ENCODE measurements at places on chromosomes 5 and 9.

DNA sequence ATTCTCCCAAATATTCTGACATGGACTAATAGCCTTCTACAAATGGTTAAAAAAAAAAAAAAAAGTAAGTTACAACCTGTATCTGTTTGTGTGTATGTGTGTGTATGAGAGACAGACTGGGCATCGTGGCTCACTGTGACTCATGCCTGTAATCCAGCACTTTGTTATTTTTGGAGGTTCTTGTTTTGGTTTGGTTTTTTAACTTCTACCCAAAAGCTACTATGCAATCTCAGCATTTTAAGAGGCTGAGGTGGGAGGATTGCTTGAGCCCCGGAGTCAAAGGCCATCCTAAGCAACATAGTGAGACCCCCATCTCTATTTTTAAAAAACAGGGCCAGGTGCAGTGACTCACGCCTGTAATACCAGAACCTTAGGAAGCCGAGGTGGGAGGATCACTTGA, 17.6 kb upstream of the HAVCR1 start:
- DNase-seq, result peak; percentile 14

- DNase-seq, result no peak
These were observed 28.3 kb upstream of the PDE4D start for GRCh38 chr5:59921816-59922215.

- no peak for DNase-seq
These were observed 10.0 kb upstream of the AGPAT2 start for GRCh38 chr9:136697146-136697820.

GRCh38 chr5:73336366-73336765, 112.2 kb downstream of the FOXD1 start:
- DNase-seq, result no peak

DNA sequence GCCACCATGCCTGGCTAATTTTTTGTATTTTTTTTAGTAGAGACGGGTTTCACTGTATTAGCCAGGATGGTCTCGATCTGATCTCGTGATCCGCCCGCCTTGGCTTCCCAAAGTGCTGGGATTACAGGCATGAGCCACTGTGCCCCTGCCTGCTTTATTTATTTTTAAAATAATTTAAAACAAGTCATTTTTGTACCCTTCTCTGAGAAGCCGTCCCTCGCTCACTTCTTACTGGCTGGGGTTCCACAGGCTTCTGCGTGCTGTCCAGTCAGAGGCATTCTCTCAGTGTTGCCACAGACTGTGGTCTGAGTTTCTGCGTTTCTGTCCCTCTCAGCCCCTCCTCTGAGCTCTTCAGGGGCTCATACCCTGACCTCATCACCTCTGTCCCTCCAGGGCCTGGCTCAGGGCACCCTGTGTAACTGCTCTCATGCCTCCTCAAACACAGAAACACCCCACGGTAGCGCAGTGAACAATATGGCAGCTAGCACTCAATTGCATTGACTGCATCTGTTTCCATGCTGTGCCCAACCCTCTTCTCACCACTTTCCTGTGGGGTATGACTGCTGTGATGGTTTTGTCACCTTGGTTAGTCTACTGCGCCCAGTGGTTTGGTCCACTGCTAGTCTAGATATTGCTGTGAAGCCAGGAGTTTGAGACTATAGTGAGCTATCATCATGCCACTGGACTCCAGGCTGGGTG, 44.3 kb upstream of the SH3PXD2B start:
- DNase-seq, result no peak

DNA sequence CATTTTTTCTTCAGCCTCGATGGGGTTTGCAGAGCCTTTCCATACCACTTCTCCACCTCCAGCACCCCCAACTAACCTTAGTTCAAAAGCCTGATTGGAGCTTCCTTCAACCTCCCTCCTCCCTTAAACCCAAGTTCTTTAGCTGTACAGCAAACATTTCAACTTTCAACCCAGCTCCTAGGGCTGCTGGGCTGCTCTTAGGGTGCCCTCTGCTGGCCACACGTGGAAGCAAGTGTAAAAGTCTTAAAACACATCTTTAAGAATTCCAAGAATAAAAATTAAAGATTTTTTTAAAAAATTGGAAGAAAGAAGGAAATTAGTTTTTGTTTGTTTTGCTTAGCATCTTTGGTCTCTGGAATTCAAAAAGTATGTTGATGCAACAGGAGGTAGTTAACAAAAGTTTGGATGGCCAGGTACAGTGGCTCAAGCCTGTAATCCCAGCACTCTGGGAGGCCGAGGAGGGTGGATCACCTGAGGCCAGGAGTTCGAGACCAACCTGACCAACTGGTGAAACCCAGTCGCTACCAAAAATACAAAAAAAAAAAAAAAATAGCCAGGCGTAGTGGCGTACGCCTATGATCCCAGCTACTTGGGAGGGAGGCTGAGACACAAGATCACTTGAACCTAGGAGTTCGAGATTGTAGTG, 15.5 kb upstream of the HSD17B3 start:
- peak; percentile 81 for DNase-seq

Data from GM03348 (cell line).